Cortex of kidney (tissue), 1 donor: ENCODE measurements at places on chromosomes 1 and 21.

GRCh38 chr1:208942394-208943130 lies 641.0 kb upstream of the CAMK1G start:
- no peak for DNase-seq

GRCh38 chr1:91502672-91503184 lies 2.1 kb downstream of the CDC7 start:
- DNase-seq, result no peak

DNA sequence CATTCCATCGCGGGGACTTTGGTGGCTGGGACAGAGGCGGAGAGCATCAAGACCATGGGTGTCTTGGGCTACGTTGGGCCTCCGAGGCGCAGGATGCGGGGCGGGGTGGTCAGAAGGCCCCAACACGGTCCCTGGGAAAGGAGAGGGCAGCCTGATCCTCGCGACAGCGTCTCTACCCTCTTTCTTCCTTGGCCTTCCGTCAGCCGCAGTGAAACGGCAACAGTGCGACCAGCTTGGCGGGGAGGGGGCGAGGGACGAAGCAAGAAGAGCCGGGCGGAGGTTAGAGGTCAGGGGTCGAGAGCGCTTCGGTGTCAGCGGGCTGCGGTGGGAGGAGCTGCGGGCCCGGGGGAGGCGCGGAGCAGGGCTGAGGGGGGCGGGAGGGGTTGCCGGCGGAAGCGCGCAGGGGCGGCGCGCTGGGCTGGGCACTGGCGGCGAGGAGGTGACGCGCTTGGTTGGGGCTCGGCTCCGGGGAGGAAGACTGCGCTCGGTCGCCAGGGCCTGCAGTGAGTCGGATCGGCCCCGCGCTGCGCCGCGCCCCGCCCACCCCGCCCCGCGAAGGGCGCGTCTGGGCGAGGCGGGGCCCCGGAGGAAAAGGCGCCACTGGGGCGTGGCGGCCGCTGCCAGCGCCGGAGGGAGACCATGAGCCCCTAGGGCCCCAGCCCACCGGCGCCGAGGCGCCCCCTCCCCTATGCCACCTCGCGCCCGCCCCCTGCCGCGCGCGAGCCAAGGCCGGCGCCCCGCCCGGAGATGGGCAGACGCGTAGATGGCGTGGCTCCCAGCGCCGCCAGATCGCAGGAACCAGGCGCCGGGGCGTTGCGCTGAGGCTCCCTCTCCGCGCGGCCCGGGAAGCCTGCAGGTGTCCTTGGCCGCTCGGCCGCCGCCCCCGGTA lies at the start of gene KCNC4:
KCNC4 (plus strand) TSS at position 600 of the 889 bp plus-strand sequence. CDS start 1,186 bp downstream, outside the sequence.
- no peak for DNase-seq

DNA sequence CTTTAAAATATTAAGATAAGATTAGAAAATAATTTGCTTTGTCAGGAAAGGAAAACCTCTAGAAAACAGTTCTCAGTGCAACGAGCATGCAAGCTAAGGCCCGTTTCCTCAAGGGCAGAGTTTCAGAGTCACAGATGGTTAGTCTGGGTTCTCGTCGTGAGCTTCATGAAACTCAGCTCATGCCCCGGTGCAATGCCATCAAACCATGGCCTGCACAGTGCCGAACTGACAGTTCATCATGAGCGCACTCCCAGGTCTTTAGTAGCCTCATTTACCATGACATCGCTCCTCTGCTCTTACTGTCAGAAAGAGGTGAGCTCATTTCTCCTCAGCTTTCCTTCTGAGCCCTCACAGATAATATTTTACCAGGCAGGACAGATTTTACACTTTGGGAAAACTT lies 319.2 kb downstream of the NTNG1 start:
- DNase-seq, result no peak

DNA sequence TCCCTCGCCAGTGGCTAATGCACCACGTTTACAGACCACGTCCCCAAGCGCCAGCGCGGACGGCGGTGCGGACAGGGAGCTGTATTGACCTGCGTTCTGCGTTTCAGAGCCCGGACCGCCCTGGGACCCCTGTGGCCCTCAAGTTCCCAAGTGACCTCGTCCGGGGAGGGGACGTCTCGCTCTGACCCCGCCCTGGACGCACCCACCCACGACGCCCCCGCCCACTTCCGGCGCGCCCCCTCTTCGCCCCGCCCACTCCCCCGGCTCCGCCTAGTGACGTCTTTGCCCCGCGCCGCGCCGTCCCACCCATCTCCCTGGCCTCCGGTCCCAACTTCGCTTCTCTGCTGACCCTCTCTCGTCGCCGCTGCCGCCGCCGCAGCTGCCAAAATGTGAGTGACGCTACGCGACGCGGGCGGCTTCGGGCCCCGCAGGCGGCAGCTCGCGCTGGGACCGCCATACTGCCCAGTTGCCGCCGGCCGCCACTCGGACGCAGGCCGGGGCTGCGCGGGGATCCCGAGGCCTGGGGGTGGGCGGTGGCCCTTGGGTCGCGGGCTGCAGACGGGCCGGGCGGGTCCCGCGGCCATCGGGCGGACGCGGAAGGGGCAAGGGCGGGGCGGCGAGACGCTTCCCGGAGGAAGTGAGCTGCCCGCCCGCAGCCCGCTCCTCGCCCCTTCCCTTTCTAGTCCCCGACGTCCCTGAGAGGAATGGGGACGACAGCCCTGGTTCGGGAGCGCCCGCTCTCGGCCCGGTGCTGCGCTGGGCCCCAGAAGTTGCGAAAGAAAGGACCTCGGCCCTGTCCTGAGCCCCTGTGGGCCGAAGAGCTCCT lies at the start of gene VAMP3:
VAMP3 (plus strand) TSS at position 300 of the 826 bp plus-strand sequence; CDS start at position 388, 88 bp downstream.
- DNase-seq, result no peak
